ENCODE measurements at places on chromosomes 3 and 15.

- DNase-seq = no peak
These were observed 109.6 kb upstream of the PHLDB2 start for GRCh38 chr3:111749171-111750170.

DNA sequence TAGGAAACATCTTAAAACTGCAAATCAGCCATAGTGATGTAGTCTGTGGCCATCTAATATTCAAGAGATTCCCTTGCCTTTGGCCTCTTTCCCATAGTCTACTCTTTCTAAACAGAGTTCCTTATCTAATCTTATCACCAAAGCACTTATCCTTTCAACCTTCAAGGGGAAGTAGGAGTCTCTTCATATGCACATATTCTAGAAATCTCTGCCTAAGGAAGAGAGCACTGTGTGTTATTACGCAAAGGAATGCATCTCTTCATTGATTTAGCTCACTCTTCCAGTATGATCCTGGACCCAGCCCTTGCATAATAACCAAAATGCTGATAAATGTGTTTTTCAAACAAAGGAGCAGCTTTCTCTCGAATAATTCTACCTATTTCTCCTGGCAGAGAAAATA lies 253.7 kb upstream of the TPRG1 start:
- DNase-seq = no peak

- DNase-seq = no peak
These were observed 24.5 kb upstream of the TBL1XR1 start for GRCh38 chr3:177221744-177222143.

- no peak for DNase-seq
These were observed 149.8 kb downstream of the TMCO5A start for GRCh38 chr15:38084289-38084688.

DNA sequence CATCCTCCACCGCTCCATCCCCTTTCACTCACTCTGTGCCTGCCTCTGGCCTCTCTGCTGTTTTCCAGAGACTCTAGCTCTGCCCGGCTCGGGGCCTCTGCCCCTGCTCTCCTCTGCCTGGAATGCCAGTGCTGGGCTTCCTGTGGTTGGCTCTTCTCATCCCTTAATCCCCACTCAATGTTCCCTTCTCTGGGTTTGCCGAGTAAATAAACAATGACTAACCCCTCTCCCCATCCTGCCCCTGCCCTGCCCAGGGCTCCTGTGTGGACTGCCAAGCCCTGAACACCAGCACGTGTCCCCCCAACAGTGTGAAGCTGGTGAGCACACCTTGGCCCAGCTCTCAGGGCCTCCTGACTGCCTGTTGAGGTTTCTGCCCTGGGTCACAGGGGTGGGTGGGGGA lies 12.2 kb downstream of the STAB1 start:
- no peak for DNase-seq

- DNase-seq = no peak
These were observed 15.8 kb downstream of the CHD2 start for GRCh38 chr15:92915766-92916435.

DNA sequence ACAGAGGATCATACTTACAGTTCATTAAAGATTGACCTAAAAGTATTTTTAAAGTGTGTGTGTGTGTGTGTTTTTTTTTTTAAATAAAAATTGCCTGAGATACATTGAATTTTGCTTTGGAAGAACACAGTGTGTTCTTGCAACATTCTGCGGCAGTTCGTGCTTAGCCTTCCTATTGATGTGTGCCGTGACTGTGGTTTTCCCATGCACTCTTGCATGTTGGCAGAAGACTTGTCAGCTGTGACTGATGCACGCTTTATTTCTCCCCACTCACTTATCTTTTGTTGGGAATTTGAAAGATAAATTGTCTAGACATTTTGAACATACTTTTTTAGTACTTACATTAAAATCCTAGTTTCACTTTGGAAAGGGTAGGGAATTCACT lies 136.3 kb upstream of the LRRFIP2 start:
- no peak for DNase-seq

DNA sequence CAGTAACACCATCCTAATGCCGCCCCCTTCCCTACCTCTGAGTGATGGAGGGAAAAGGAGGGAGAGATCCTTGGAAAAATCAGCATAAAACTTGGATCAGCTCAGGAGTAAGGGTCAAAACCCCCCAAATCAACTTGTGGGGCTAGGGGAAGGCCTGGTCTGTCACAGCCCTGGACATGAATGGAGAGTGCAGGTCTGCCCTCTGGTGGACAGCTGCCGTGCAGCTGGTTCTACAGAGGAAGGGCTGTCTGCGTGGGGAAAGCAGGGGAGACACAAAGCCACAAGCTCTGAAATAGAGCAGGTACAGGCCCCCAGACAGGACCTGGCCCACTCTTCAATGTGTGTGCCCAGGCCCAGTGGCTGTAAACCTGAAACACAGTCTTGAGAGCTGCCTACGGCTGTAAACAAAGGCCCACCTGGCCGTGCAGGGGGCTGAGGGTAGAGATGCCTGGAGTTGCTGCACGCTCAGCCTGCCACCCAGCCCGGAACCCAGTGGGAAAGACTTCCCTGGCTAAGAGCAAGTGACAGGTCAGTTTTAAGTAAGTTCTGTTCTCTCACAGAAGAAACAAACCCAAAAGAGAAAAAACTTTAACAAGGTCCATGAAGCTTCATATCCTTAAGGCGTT lies 16.4 kb downstream of the CLK3 start:
- peak; percentile 46 for DNase-seq

DNA sequence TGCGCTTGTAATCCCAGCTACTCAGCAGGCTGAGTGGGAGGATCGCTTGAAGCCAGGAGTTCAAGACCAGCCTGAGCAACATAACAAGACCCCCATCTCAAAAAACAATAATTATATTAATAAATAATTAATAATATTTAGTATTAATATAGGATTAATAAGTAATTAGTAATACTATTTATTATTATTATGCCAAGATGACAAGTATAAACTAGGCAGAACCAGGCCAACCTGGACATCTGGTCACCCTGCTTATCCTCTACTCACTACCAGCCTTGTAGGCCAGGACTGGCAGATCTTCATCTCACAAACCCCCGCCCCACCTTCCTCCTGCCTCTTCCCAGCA lies 429 bp downstream of the CPN2 start:
- DNase-seq = no peak

- DNase-seq = no peak
These were observed 93.8 kb downstream of the DNASE1L3 start for GRCh38 chr3:58116985-58117384.

DNA sequence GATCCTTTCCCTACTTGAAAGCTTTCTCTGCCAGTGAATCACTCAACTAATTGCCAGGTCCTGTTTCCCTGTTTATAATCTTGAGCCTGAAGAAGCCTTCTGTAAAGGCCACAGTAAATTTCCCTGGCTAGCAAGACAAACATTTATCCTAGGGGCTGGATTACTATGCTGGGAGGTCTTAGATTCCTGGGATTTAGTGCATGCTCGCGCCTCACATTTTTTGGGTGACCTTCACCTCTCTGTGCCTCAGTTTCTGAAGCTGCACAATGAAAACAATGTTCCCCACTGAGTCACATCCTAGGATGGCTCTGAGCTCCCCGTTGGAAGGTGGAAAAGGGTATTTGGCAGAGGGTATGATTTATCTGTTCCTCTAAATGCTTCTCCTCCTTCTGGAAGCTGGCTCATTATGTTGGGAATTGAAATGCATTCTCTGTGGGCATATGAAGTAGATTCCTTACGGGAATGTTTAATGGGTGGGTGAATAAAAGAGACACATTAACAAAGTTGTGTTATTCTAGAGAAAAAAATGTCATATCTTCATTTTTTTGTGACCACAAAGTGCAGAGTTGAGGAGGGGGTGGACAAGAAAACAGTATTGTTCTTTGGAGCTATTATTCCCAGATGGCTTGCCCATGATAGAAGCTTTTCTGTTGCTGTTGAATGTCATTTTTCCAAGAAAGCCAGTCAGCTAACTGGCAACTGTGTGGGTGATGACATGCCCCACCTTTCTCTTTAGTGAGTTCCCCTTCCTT lies 32.4 kb downstream of the LSM3 start:
- DNase-seq = no peak

DNA sequence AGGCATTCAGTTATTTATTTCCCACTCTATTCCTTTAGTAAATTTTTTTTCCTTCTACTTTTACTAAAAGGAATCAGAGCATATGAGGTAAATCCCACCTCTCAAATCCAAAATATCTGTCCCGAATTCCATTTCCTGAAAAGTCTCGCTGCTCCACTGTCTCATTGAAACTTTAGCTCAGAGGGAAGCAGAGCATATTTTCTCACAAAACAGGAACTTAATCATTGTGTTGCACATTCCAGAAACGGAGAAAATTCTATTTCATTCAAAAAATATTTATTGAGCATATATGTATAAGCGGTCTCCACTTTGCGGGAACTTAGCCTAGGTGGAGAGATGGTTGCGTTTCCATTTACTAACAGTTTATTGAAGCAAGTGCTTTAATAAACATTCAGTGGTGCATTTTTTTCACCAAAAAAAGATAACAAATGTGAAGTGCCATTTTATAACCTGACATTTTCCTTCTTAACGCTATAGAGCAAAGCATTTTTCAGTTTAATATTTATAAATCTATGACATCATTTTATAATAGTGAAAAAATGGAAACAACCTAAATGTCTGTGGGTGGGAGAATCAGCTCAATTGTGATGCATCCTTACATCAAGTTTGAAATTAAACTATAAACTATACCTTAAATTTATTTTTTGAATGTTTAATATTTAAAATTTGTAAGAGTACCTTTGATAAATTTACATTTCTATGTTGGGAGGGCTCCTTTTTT lies 67.2 kb upstream of the CSTA start:
- DNase-seq = no peak

GRCh38 chr3:11539677-11540076 lies 104.0 kb downstream of the VGLL4 start:
- no peak for DNase-seq

- no peak for DNase-seq
These were observed 54.0 kb upstream of the SKOR1 start for GRCh38 chr15:67771189-67771800.

DNA sequence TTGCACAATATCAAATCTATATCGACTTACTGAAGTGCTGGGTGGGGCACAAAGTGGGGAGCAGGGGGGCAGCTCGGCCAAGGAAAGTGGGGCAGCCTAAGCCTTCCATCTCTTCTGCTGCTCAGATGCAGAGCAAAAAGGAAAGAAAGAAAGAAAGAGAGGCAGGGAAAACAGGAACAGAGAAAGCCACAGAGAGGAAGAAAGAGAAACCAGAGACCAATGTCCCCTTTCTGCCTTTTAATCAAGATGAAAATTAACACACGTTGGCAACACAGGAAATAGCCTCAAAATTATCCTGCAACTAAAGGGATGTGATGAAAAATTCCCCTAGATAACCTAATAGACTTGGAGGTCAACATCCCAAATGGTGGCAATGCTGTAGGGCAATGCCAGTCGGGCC lies 72.2 kb upstream of the RAD18 start:
- DNase-seq = no peak

GRCh38 chr15:38662033-38662802 lies 97.6 kb upstream of the RASGRP1 start:
- DNase-seq = no peak

DNA sequence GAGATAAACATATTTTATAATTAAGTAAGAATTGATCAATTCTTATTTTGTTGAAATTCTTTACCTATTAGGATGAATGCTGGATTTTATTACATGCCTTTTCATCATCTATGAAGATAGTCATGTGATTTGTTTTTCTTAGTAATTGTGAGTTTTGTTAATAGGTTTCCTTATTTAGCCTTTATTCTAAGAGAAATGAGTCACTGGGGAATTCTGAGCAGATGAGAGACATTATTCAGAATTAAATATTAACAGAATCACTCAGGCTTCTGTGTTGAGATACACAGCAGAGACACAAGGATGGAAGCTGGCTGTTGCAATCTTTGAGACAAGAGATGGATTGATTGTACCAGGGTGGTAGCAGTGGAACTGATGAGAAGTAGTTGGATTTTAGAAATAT lies 7.4 kb upstream of the ANO10 start:
- DNase-seq = no peak

GRCh38 chr3:17431004-17431403 lies 311.4 kb downstream of the TBC1D5 start:
- DNase-seq = no peak

DNA sequence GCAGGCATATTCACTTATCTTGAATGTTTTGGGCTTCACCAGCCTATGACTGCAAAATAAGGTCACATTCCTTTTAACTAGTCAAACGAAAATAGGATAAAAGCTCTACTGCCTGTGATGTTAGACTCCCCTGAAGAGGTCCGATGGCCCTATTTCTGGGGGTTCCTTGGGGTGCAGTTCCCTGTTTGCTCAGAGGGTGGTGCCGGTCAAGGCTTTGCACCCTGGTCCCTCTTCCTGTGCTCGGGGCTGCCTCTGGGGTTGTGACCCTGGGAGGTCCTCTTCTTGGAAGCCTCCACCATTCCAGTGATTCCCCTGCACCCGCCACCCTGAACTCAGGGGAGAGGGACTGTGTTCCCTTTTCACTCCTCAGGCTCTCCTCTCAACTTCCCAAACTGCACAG lies 86.7 kb upstream of the ANKRD34C start:
- no peak for DNase-seq

- DNase-seq = no peak
These were observed 46.1 kb downstream of the SLC9C1 start for GRCh38 chr3:112247900-112248299.

DNA sequence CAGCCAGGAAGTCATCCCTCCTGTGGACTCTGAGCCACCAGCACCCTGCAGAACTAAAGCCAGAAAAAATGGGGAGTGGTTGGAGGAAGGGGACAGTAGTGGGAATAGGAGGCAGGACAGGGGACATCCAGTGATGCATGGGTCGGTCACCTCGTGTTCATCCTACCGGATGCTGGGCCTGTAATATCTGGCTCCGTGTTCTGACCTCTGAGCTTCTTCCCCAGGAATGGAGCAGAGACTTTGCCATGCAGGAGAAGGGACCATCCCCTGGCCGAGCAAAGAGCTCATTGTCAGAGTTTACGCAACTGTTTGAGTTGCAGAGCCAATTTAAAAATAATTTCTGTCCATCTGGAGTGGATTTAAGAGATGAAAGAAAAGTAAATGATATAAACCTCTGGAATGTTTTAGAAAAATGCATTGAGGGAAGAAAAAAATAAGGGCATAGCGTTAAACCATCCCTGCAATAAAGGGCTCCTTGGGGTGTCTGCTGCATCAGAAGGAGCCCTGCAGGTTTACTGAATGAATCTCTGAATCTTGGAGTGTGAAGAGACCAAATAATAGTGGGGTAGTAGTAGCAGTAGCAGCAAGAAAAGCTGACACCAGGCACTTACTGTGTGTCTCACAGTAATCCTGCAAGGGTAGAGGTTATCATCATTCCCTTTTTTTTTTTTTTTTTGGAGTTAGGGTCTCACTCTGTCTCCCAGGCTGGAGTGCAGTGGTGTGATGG lies 70.9 kb downstream of the AAGAB start:
- DNase-seq = no peak

GRCh38 chr3:168884353-168884903 lies 779.1 kb downstream of the MECOM start:
- no peak for DNase-seq

Measured in stimulated activated CD4-positive, alpha-beta T cell treated with anti-CD3 and anti-CD28 coated beads, Interleukin-15, amount 100 ng/mL, for 1 hour (primary cell).